ENCODE measurements at places on chromosomes 3 and 15. TPM values are rescaled to one million over a fixed set of nuclear protein-coding genes. Genes with fewer than 3 reads are reported as not detected.

- H3K4me3 ChIP-seq = no peak overlapping the region
- H3K27ac ChIP-seq = no peak overlapping the region
- DNase-seq = no peak
- no peaks in the 10 kb centered on the region for H3K36me3 ChIP-seq
- no peaks in the 10 kb centered on the region for H3K27me3 ChIP-seq
- H3K4me1 ChIP-seq = peaks cover 3% of the 10 kb centered on the region
Observed at GRCh38 chr3:171248426-171249111, 211.6 kb downstream of the TNIK start.

DNA sequence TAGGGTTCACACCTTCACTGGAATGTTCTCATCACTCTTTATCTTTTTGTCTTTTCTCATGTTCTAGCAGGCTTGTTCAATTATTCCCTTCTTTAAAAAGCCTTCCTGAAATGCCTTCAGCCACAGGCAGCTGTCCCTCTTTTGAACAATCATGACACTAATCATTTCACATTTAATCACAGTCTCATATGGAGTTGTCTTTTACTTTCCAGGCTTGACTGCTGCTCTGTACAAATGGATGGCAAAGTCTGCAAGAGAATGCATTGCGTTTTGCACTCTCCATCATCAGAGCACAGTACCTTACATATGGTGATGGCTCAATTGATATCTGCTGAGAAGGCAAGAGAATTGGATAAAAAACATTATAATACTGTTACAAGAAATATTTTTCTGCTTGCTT, 529.8 kb downstream of the DIPK2A start:
- H3K4me3 ChIP-seq = no peak overlapping the region
- H3K27me3 ChIP-seq = no peaks in the 10 kb centered on the region
- no peaks in the 10 kb centered on the region for H3K36me3 ChIP-seq

DNA sequence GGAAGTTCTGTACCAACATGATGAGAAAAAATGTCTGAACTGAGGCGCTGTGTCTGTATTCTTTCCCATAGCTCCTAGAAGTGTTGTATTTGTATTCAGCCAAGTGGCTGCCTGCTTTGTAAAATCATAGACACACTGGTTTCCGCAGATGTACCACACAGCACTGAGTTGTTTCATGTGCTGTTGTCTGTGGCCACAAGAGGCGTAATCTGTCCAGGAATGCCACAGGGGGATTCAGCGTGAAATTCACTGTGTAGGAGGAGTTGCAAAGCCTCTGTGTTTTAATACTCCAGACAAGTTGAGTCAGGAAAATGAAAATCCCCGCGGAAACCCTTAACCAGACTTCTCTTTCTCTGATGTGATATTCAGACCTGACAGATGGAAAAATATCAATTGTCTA, 462.2 kb downstream of the NSUN3 start:
- H3K36me3 ChIP-seq = no peaks in the 10 kb centered on the region
- H3K27ac ChIP-seq = no peak overlapping the region
- no peak for DNase-seq
- no peak overlapping the region for H3K4me3 ChIP-seq
- peaks cover 8% of the 10 kb centered on the region for H3K4me1 ChIP-seq

TUSC7 gene
- total RNA-seq = not detected

- no peaks in the 10 kb centered on the region for H3K36me3 ChIP-seq
- no peak overlapping the region for H3K4me3 ChIP-seq
- DNase-seq = no peak
- H3K27me3 ChIP-seq = no peaks in the 10 kb centered on the region
Observed at GRCh38 chr3:65950340-65951326, 88.1 kb downstream of the MAGI1 start.

GRCh38 chr3:153783741-153784480, 337.3 kb upstream of the ARHGEF26 start:
- H3K27ac ChIP-seq = no peak overlapping the region
- H3K4me3 ChIP-seq = no peak overlapping the region
- H3K27me3 ChIP-seq = no peaks in the 10 kb centered on the region
- no peaks in the 10 kb centered on the region for H3K4me1 ChIP-seq
- DNase-seq = no peak
- H3K36me3 ChIP-seq = no peaks in the 10 kb centered on the region

DNA sequence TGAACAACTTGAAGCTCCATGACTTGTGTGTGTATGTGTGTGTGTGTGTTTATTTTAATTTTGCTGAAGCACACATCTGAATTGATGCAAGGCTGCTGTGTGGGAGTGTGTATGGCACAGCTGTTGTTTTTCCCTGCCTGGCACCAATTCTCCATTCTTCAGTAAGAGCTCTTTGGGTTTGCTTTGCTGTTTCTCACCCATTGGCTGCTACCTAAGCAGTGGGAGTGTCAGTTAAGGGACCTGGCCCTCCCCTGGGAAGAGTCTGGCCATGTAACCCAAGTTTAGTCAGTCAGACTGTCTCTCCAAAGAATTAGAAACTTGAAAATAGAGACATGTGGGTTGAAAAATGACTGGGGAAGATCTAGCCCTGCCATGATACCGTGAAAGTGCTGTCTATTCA, 126.2 kb upstream of the SYNPR start:
- no peaks in the 10 kb centered on the region for H3K4me1 ChIP-seq
- no peak for DNase-seq
- no peaks in the 10 kb centered on the region for H3K36me3 ChIP-seq
- no peaks in the 10 kb centered on the region for H3K27me3 ChIP-seq
- H3K4me3 ChIP-seq = no peak overlapping the region
- H3K27ac ChIP-seq = no peak overlapping the region

TMEM158 gene
- 3.5 TPM for total RNA-seq

PAQR5 gene
- total RNA-seq = 6.2 TPM

GRCh38 chr3:152205097-152205593, 63.6 kb upstream of the MBNL1 start:
- no peak overlapping the region for H3K27ac ChIP-seq
- peaks cover 14% of the 10 kb centered on the region for H3K4me1 ChIP-seq
- no peak overlapping the region for H3K4me3 ChIP-seq
- no peaks in the 10 kb centered on the region for H3K27me3 ChIP-seq
- DNase-seq = no peak
- H3K36me3 ChIP-seq = no peaks in the 10 kb centered on the region

GOLGA6A gene
- total RNA-seq = not detected

DNA sequence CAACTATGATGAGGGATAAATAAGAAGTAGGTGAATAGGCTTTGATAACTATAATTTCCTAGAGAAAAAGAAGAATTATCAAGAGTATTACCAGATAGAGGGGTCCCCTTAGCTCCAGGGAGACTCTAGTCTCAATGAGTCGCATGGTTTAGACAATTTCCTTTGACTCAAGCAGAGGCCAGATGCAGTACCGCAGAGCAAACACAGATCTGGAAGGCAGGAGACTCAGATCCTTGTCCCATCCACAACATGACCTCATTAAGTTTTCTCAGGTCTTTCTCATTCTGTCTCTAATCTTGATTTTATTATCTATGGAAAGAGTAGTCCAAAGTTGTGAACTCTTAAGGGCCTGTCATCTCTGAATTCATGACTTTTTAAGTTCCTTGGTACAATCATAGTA, 987.9 kb downstream of the NTRK3 start:
- no peak for DNase-seq
- H3K36me3 ChIP-seq = no peaks in the 10 kb centered on the region
- H3K27me3 ChIP-seq = no peaks in the 10 kb centered on the region

DNA sequence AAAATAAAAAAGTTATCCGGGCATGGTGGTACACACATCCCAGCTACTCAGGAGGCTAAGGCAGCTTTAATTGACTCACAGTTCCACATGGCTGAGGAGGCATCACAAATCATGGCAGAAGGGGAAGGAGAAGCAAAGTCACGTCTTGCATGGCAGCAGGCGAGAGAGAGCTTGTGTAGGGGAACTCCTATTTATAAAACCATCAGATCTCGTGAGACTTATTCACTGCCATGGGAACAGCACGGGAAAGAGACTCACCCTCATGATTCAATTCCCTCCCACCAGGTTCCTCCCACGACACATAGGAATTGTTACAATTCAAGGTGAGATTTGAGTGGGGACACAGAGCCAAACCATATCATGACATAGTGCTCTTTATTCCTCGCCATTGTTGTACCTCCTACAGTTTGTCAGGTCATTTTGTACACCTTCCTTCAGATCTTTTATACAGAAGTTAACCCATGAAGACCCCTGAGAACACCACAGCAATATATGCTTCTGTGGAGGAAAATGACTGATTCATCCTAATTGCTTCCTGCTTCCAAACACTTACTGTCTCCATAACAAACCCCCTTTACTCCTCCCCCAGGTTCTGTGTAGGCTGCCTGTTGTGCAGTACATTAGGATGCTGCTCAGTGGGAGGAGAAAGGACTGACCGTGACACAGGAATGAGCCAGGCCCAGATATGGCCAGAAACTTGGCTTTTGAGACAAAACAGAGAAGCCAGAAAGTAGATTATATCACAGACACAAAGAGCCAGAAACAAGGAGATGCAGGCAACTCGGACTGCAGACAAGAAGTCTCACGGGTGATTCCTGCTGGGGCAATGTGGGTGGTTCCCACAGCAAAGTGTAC, 67.9 kb upstream of the HEG1 start:
- no peak overlapping the region for H3K27ac ChIP-seq
- no peak for DNase-seq
- no peaks in the 10 kb centered on the region for H3K27me3 ChIP-seq
- no peak overlapping the region for H3K4me3 ChIP-seq
- no peaks in the 10 kb centered on the region for H3K4me1 ChIP-seq
- no peaks in the 10 kb centered on the region for H3K36me3 ChIP-seq

PRR20G gene
- not detected for total RNA-seq

All from pancreas (tissue), 10 donors.